ENCODE measurements at places on chromosomes 7 and 10.

GRCh38 chr10:83516788-83517187 lies 622.5 kb upstream of the GHITM start:
- no peak for DNase-seq

DNA sequence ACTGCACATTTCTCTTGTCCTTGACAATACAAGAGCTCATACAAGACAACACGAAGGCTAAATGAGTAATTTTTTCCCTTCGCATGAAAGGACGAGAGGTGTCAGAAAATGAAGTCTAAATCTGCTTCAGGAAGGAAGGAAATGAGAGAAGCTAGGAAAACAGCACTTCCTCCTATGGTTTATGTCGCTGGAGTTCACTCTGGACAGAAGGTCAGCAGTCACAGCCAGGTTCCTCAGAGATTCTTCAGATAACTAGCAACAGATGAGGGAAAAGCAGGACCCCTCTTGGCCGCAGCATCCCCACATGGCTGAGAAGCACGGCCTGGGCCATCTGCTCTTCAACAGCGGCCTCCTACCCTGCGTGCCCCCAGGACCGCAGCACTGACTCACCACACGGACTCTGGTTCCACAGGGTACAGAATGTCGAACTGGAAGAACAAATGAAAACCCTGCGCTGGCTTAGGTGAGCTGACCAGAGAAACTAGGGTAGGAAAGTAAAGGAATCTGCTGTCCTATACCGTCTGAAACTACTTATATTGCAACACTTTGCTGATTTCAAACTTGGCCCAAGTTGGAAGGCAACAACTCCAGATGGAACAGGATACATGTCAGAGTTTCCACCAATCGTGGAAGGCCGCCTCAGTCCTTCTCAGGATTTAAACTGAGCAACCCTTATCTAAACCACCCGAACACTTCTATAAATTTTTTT lies 26.3 kb downstream of the DNMBP start:
- no peak for DNase-seq

- no peak for DNase-seq
Observed at GRCh38 chr7:53811555-53812079, 730.6 kb upstream of the VSTM2A start.

DNA sequence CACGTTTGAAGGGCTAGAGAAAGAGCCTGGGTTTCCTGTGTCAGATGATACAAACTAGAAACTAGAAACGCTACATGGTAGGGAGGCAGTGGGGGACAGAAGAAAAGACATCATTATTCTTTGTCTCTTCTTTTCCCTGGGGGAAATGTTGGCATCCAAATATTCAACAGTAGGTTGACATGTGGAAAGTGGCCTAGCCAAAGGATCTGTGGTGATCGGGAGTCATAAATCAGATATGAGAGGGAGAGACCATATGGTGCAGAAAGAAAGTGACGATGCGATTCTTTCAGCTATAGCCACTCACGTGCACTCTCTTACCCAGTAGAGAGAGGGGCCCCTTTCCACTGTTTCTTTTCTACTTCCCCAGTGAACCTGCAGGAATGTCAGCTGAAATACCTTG lies 964.7 kb downstream of the LRMDA start:
- no peak for DNase-seq

DNA sequence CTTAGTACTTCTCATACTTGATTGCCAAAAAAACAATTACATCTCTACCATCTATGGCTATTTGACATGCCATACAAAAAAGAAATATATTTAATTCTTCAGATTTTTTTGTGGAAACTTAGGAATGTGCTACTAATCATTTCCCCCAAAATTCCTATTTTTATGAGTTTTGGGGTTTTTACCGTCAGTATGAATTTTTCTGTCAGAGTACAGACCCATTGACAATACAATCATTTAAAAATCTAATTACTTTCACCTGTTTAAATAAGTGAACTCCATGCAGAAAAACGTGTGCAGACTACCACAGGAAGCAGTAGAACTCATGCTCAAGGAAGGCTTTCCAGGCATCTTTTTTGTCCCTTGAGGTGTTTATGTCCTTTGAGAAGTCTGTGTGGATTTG lies 48.8 kb upstream of the FOXP2 start:
- no peak for DNase-seq

- DNase-seq = peak; percentile 27
Observed at GRCh38 chr7:85030893-85031292, 156.0 kb downstream of the SEMA3D start.

GRCh38 chr7:94511718-94512117 lies 2.1 kb downstream of the CASD1 start:
- DNase-seq = no peak
